CD4-positive, alpha-beta T cell treated with Interleukin-2 at 100 ng/mL for 4 hours (primary cell): ENCODE measurements at places on chromosomes 4 and X.

GRCh38 chrX:9657590-9658256, 107.9 kb downstream of the GPR143 start:
- DNase-seq = no peak

- DNase-seq = no peak
Measured at GRCh38 chr4:61086979-61087378, 113.1 kb upstream of the ADGRL3 start.

GRCh38 chr4:2368746-2369437, 49.6 kb downstream of the ZFYVE28 start:
- DNase-seq = no peak

DNA sequence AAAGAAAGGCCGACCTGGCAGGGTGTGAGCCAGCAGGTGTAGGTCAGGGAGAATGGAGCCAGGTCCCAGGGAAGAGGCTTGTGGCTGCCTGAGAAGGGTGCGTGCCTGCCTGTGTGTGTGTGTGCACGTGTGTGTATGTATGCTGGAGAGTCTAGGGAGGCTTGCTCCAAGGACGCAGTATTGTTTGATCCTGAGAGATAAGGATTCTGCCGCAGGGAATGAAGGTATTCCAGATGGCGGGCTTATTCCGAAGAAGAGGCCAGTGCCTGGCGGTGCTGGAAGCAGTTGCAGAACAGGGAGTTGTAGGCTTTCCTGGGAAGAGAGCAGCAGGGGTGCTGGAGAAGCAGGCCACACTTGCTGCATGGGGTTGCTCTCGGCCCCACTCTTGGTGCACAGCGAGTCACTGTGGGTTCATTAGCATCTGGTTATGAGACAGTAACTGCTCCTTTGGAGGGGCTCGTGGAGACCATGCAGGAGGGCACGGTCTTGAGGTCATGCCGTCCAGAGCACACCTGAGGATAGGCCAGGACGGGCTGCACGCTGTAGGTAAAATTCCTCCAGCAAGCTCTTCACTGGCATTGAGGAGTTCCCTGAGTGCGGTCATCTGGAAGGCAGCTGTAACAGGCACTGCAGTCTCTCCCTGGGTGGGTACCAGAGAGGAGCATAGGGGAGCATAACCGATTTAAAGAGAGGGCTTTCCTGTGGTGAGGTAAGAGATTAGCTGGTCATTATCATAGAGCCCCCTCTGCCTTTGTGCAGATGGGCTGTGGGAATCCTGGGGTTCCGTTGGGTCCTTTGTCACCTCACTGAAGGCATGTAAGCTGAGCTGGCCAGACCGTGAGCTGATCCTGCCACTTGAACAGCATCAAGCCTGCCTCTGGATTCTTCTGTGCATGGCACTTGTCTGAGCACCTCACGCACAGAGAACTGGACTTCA, 29.9 kb upstream of the MSANTD1 start:
- DNase-seq = no peak

- DNase-seq = no peak
Measured at GRCh38 chr4:53706422-53707032, 115.2 kb upstream of the LNX1 start.

DNA sequence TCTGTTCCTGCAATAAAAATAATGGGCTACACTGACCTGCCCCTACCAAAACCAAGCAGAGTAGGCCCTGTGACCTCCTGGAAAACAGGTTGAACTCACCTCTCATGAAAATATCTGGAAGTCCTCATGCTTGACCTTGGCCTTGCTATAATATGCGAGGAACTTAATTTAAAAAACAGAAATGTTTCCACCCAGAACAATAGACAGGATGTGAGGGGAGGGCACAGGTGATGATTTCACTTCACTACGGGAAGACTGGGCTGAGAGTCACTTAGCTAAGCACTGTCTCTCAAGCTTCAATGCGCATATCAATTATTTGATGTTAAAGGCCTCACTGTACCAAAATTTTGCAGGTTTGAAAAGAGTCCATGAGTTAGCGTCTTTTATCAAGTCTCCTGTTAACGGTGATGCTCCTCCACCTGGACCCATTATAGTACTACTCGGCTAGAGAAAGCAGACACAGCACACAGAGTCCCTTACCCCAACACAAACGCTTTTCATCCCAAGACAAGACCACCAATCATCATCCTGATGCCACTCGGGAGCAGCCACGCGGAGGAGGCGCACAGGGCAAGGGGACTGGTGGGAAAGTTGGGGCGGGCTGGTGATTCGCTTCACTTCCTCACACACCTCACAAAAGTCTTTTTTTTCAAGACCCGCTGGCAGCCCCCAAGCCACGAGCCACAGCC, 25.9 kb downstream of the ZNF721 start:
- peak; percentile 1 for DNase-seq

GRCh38 chrX:110320381-110320987, 2.6 kb upstream of the AMMECR1 start:
- DNase-seq = no peak

DNA sequence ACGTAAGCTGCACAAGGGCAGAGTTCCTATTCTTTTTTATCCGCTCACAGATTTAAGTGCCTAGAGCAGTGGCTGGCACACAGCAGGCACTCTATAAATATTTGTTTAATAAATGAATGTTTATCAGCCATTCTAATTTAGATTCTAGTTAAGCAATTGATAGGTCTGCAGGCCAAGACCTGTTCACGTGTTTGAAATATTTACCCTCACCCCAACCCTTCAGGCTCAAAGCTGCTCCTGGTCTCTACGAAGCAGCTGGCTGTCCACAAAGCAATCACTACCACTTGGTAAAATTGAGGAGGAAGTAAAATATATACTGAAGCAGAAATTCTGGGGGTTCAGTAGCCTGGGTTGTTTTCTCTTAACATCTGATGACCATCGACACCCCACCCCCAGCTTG, 158.1 kb downstream of the MGST2 start:
- DNase-seq = no peak

- DNase-seq = no peak
Measured at GRCh38 chr4:138788267-138788790, 227.3 kb upstream of the NOCT start.

- no peak for DNase-seq
Measured at GRCh38 chr4:146407669-146408084, 114.1 kb downstream of the SLC10A7 start.

DNA sequence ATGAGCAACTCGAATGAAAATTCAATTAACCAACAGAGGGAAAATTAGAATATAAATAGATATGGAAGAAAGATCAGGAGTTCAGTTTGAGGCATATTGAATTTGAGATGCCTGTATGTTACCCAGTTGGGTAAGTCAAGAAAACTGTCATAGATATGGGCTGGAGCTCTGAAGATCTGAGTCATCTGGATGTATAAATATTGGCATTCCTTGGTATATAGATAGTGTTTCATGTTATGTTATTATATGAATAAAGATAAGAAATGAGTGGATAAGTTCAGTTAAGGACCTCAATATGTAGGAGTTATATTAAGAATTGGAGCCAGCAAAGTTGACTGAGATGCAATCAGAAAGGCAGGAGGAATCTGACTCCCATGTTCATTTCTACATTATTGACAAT, 543.6 kb upstream of the SMIM31 start:
- DNase-seq = no peak

GRCh38 chrX:31423609-31424189, 351.9 kb upstream of the FTHL17 start:
- no peak for DNase-seq

DNA sequence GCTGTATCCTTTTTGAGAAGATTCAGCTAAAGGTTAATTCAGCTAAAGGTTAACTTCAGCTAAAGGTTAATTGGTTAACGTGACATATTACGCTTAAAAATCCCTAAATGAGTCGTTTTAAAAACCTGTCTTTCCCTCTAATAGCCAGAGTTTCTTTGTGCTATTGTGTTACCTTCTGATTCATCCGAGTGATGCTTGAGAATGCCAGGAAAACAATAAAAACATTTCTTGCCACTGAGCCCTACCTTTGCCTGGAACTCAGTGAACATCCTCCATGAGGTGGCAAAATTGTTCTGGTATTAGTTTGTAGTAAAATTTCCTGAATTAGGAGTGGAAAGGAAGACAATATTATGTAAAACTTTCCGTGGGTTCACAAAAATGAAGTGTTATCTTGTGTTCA, 13.7 kb upstream of the TMPRSS11E start:
- DNase-seq = no peak

DNA sequence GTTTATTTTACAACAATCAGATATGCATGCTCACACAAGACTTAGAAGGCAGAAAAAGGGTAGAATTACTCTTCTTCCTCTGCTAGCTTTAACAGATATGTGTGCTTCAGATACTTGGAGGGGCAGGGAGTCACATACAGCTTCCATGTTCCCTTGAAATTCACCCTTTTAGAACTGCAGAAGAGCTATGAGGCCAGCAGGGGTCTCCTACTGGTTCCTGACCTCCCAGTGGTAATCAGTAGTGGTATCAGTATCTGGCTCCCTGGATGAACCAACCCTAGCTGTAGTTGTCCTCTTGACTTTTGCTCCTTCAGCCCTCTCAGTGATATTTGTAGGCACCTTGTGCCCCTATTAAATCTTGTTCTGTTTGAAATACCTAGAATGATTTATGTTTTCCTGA, 81.5 kb downstream of the RCHY1 start:
- DNase-seq = no peak

DNA sequence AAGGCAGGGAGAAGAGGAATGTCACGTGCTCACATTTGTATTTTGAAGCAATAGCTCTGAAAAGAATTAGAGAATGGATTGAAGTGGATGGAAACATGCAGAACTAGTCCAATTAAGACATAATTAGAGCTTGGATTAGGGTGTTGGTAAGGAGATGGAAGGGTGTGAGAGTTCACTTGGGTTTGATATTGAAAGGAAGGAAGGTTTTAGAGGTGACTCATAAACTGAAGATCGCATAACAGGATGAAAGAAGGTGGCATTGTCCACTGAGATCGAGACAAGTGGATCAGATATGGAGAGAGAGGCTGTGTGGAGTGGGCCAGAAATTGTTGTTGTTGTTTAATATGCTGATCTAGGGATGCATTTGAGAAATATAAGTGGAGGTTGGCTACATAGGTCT, 244.0 kb upstream of the SMIM31 start:
- DNase-seq = no peak

- no peak for DNase-seq
Measured at GRCh38 chr4:53365121-53365485, 758 bp downstream of the SCFD2 start.

DNA sequence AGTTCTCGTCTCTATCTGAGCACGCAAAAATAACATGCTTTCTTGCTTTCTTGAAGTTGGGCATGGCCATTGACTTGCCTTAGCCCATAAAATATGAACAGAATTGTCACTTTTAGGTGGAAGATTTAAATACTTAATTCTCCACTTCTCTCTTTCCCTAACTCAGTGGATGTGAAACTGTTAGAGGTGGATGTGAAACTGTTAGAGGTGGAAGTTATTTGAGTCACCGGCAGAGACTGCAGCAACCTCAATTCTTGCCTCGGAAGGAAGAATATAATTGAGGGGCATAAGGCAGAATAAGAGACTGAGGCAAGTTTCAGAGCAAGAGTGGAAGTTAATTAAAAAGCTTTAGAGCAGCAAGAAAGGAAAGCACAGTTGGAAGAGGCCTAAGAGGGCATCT, 2.8 kb upstream of the PARM1 start:
- no peak for DNase-seq

DNA sequence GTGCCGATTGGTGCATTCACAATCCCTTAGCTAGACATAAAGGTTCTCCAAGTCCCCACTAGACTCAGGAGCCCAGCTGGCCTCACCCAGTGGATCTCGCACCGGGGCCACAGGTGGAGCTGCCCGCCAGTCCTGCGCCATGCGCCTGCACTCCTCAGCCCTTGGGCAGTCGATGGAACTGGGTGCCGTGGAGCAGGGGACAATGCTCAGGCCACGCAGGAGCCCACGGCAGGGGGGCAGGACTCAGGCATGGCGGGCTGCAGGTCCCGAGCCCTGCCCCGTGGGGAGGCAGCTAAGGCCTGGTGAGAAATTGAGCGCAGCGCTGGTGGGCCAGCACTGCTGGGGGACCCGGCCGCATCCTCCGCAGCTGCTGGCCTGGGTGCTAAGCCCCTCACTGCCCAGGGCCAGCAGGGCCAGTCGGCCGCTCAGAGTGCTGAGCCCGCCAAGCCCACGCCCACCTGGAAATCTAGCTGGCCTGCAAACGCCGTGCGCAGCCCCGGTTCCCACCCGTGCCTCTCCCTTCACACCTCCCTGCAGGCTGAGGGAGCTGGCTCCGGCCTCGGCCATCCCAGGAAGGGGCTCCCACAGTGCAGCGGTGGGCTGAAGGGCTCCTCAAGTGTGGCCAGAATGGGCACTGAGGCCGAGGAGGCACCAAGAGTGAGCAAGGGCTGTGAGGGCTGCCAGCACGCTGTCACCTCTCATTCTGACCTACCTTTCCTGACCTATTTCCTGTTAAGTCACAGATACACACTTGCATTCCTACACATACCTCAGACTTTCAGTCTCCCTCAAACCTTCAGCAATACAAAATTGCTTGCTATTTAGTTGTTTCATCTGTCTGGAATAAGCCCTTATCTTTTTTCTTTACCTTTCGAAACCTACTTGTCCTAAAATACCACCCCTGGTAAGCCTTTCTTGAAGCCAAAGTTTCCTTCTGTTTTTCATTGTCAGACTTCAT, 20.7 kb downstream of the UBE2K start:
- peak; percentile 9 for DNase-seq

GRCh38 chr4:39613093-39613656, 25.5 kb downstream of the SMIM14 start:
- no peak for DNase-seq

DNA sequence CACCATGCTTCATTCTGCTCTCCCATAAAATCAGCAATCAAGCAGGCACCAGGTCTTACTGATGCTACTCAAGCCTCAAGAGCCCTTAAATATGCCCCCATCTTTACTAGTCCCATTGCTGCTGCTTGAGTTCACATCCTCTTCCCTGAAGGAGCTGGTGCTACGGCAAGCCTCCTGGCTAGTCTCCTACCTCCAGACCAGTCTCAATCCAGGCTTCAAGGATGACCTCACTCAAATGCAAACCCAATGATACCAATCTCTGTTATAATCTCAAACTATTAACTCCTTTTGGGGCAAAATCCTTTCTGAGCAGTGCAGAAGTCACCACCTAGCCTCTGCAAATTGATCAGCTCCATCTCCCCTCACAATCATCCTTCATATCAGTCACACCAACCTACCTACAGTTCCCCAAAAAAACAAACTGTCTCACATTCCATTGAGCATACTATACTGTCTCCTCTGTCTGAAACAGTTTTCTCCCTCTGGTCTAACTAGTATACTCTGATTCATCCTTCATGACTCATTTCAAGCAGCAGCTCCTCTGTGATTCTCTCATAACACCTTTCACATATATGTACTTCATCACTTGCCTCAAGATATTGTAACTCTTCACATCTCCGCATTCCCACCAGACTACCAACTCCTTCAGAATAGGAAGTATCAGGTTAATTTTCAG, 30.0 kb downstream of the PAPSS1 start:
- DNase-seq = no peak

GRCh38 chrX:132532913-132533312, 44.1 kb upstream of the MBNL3 start:
- no peak for DNase-seq

DNA sequence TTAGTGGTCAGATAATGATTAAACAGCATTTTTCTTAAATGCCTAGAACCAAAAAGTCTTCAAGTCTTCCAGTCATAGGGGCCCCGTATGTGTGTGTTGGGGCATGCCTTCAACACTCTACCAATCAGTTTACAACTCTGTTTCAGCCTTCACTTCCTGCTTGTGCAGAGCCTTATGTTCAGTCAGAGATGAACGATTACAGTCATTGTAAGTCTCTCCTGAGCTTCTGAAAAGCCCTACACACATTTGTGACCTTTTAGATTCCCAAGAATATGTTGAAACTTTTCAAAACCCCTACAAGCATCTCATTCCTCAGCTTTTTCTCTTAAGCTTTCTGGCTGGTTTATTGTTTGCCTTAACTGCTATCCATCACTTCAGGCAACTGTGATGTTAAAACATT, 591.2 kb downstream of the ZNF674 start:
- DNase-seq = no peak

GRCh38 chr4:39037941-39038340, 5.7 kb upstream of the TMEM156 start:
- DNase-seq = no peak
